ENCODE measurements at places on chromosomes 3 and 15.

DNA sequence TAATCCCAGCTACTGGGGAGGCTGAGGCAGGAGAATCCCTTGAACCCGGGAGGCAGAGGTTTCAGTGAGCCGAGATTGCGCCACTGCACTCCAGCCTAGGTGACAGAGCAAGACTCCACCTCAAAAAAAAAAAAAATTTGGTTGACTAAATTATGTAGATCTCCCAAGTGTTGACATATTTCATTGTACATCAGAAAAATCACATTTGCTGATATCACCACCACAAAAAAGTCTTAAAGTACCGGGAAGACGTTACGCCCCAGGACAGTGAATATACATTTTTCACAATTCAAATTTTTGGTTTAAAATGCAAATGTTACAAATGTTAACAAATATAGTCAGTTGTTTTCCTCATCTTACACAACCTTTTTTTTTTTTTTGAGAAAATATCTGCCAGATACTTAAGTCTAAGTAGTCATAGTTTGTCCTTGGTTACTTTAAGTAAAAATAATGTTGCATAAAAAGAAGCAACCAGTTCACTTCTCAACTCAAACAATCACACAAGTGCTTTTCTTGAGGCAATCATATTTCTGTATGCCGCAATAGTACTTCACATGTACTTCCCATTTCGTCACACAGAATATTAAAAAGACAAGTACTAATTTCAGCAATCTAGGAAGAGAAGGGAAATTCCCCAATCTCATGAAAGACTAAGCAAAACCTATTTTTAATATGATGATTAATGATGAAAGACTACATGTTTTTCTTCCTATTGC lies 41.0 kb upstream of the TCF12 start:
- H3K4me1 ChIP-seq: no peaks in the 10 kb centered on the region
- H3K27me3 ChIP-seq: no peaks in the 10 kb centered on the region
- no peak overlapping the region for H3K27ac ChIP-seq
- H3K4me3 ChIP-seq: no peak overlapping the region
- DNase-seq: no peak

DNA sequence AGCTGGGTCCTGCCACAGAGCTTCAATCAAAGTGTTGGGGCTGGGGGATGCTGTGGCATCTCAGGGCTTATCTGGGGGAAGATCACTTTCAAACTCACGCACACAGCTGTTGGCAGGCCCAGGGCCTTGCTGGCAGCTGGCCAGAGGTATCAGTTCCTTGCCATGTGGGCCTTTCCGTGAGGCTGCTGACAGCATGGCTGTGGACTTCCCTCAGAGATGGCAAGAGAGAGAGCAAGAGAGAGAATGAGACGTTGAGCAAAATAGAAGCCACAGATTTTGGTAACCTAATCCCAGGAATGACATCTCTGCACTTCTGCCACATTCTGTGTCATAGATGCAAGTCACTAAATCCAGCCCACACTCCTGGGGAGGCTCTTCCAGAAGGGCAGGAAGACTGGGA lies 91.0 kb downstream of the TPRG1 start:
- no peaks in the 10 kb centered on the region for H3K36me3 ChIP-seq
- H3K27me3 ChIP-seq: no peaks in the 10 kb centered on the region
- H3K4me1 ChIP-seq: no peaks in the 10 kb centered on the region
- DNase-seq: no peak
- no peak overlapping the region for H3K4me3 ChIP-seq
- no peak overlapping the region for H3K27ac ChIP-seq

DNA sequence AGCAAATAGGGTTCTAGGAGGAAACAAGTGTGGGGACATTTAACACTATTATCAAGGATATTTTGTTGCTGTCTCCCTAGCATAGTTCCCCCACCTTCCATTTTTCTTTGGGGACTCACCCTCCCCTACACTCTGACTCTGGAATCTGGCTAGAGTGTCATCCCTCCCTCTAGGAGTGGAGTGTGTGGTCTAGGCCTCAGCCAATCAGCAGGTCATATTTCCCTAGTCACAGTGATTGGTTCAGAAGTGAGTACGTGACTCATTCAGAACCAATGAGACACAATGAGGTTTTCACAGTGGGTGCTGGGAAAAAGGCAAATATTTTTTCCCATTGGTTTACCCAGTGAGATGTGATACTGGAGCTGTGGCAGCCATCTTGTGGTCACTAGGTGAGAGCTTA lies 234.4 kb downstream of the SHQ1 start:
- H3K4me1 ChIP-seq: no peaks in the 10 kb centered on the region
- H3K27ac ChIP-seq: no peak overlapping the region
- DNase-seq: no peak
- H3K36me3 ChIP-seq: no peaks in the 10 kb centered on the region

- H3K4me1 ChIP-seq: no peaks in the 10 kb centered on the region
- H3K36me3 ChIP-seq: no peaks in the 10 kb centered on the region
- DNase-seq: no peak
- no peak overlapping the region for H3K27ac ChIP-seq
- no peaks in the 10 kb centered on the region for H3K27me3 ChIP-seq
Observed at GRCh38 chr3:33650495-33650894, 67.6 kb downstream of the CLASP2 start.

DNA sequence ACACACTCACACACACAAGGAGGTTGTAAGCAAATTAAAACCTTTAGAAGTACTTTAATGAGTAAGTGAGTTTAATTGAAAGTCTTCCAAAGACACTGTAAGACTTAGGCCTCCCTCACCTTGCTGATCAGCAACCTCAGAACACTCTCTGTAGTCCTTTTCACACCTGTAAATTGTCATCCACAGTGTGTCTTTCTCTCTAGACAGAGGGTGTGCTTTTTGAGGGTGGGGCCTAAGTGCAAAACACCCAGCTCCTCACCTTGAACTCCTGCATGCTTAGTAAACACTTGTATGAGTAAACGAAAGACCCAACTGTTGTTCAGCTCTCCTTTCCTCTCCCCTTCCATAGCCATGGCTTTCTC lies 183.2 kb upstream of the IL12A start:
- H3K27me3 ChIP-seq: no peaks in the 10 kb centered on the region
- DNase-seq: no peak
- no peak overlapping the region for H3K27ac ChIP-seq
- peaks cover 34% of the 10 kb centered on the region for H3K4me1 ChIP-seq
- H3K36me3 ChIP-seq: no peaks in the 10 kb centered on the region

Data from lower lobe of right lung (tissue), 2 donors.